Right renal pelvis (tissue), 4 donors: ENCODE measurements at places on chromosomes 3 and 15. TPM values are rescaled to one million over a fixed set of nuclear protein-coding genes. Genes with fewer than 3 reads are reported as not detected.

DNA sequence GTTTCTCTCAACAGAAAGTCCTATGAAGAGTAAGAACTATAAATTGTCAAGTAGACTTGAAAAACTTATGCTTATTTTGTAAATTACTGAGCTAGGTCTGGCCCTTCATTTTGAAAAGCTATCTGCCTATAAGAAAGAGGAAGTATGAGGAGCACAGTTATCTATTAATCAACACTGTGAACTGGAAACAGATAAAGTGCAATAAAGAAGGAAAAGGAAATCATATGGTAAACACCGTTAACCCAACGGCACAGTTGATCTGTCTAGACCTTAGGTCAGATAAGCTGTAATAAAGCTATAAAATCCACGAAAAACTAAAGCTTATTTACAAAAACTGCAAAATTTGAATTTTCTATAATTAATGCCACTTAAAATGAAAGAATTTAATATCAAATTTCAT lies 242.5 kb downstream of the ZBTB20 start:
- DNase-seq = no peak

- DNase-seq = no peak
Measured at GRCh38 chr15:52336529-52336928, 40.9 kb upstream of the MYO5C start.

Gene GRAMD1C
- 21.9 TPM for polyA plus RNA-seq

Gene CNTN3
- polyA plus RNA-seq = 5.8 TPM

Gene CAPN3
- polyA plus RNA-seq = 22.6 TPM

DNA sequence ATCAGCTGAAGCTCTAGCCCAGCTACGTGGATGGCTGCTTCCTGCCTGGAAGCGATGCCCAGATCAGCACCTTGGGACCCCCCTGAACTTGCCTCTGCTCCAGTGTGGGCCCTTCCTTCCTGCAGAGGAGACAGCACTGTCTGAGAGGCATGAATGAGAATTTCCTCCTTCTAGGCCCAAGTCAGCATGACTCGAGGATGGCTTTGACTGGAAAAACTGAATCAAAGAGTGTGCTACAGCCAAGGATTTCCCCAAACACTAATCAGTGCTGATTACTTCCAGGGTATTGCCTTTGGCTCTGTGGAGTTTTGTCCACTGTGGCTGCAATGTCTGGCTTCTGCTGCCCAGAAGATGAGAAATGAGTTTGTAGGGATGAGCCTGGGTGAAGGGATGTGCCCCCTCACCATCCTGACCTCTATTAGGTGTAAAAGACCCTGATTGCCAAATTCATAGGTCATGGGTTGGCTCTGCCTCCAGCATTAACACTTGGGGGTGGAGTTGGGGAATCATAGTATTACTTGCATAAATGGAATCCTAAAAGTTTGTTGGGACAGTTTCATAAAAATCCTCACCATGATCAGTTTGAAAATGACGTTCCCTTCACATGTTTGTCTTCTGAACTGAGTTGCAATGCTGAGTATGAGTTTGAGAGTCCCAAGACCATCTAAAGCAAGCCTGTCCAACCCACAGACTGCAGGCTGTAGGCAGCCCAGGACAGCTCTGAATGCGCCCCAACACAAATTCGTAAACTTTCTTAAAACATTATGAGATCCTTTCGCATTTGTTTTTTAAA lies 36.7 kb downstream of the FLNB start:
- DNase-seq = no peak

Gene GASK1A
- 4.7 TPM for polyA plus RNA-seq

GRCh38 chr15:76150513-76150912 lies 90.7 kb downstream of the TMEM266 start:
- no peak for DNase-seq

- no peak for DNase-seq
Measured at GRCh38 chr15:52439470-52439869, 89.2 kb downstream of the MYO5A start.

DNA sequence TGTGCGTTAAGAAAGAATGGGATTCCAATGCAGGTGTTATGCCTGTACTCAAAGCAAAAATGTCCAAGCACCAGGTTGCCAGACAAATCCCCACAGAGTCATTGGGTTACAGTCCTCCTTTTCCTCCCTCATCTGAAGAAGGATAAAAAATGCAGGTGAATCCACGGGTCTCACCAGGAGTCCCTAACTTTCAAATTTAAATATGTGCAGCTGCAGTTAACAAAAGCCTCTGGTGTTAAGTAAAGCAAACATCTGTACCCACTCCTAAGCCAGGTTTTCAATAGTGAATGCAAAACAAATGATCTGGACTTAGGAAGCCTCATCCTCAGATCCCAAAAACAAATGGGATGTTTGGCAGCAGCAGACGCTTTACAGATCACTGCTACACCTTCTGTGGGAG lies 70.4 kb upstream of the SETMAR start:
- no peak for DNase-seq

GRCh38 chr15:51302480-51302879 lies 35.9 kb downstream of the CYP19A1 start:
- DNase-seq = no peak
